ENCODE measurements at places on chromosomes 12 and 14.

DNA sequence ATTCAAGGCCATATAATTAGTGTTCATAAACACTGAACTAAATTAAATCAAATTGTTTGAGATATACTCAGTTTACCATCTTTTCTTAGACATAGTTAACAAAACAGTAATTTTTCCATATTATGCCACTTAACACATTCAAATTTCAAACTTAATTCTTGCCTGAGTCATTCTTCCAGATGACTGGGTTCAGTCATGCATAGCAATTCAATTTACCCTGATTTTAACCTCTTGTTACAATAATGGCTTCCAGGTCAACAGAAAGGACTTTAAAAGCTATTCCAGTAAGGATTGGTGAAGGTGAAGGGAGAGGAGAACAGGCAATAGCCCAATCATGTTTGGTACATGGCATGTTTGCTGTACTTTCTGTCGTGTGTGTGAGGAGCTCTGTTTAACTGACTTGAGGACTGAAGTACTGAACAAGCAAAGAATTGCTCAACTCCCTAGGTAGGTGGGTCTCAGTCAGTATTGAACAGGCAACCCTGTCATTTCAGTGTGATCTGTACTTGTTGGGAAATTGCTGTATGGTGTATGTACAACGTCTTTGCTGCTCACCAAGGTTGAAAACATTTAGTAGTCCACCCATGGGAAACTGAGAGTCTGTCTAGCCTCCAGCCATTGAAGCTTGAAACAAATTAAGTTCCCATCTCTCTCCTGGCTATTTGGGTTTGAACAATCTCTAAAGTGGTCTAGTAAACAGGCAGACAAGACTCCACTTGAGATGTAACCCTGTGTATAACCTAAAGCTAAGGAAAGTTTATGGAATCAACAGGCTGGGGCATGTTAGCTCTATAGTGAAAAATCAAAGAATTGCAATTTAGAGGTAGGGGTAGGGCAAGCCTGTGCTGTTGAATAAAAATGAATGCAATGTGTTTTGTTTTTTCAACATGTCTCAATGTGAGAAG lies 327.2 kb downstream of the BTG1 start:
- no peak for DNase-seq

GRCh38 chr14:21476523-21476924 lies 235 bp downstream of the RAB2B start:
- DNase-seq = peak; percentile 78

DNA sequence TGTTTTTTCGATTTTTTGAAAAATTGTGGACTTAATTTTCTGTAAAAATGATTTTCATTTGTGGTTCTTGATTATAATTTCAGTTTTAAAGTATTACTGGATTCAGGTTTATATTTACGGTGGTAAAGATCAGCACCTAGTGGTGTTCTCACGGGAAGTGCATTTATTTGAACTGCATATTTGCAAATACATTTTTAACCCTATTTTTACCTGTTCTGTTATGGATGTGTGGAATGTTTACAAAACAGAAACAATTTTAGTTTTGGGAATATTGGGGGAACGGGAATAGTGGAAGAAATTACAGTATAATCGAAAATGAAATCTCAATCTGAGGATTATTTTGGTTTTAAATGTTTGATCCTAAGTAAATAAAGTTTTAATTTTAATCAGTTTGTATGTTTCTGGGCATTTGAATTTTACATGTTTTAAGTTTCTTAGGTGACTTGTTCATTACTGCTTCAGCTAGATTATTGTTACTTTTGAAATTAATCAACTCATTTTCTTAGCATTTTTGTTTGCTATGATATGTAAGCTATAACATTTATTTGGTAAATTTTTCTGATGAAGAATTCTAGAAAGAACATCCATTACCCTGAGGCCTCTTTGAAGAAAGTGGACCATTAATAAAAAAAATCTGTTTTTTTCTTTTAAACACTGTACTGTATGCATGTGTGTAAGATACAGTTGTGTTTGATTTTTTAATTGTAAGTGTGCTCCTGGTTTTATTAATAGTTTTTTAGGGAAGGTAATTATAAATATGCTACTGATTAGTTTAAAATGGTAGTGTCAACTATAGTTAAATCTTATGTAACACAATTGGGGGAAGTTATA lies 942 bp downstream of the ATF7IP start:
- no peak for DNase-seq

DNA sequence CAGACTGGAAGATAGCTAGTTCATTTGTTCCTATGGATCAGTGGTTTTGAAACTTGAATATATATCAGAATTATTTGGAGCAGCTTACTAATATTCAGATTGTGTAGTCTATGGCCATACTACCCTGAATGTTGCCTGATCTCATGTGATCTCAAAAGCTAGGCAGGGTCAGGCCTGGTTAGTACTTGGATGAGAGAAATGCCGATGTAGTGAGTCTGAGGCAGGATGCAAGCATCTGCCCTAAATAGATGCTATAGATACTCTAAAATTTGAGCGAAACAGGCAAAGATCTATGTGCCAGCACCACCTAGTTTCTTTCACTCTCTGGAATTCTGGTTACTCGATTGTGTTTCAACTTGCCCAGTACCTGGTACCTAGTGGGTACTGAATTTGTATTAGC lies 40.9 kb downstream of the FRMD6 start:
- no peak for DNase-seq

GRCh38 chr14:88468406-88468805 lies 82.9 kb downstream of the SPATA7 start:
- DNase-seq = no peak

- no peak for DNase-seq
These were observed 323.1 kb downstream of the PDZRN4 start for GRCh38 chr12:41511247-41511646.

DNA sequence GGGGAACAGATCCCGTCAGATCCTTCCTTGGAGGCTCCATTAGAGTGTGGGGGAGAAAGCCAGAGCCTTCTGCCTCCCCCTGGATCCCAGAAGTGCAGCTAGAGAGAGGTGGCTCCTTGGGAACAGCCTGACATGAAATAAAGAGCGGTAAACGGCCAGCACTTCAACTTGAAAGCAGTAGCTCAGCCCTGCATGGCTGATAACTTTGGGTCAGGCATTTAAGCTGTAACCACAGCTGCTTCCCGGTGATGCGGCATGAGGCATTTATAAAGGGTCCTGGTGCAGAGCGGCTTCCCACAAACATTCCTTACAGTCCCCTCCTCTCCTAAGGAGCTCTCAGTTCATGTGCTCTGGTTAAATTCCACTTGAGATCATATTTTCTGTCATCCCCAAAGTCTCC lies 960.3 kb downstream of the VRK1 start:
- DNase-seq = no peak

DNA sequence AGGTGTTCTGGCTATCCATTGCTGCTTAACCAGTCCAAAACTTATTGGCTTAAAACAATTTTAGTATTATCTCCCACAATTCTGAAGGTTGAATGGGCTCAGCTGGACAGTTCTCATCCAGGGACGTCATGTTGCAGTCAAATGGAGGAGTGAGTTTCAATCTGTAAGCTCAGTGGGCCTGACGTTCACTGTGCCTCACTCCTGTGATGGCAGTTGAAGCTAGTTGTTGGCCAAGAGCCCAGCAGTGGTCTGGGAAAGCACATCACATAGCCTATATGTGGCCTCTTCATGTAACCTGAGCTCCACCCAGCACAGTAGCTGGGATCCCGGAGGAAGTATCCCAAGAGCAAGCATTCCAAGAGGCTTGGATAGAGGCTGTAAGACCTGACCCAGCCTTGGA lies 40.6 kb upstream of the CDKN3 start:
- no peak for DNase-seq

DNA sequence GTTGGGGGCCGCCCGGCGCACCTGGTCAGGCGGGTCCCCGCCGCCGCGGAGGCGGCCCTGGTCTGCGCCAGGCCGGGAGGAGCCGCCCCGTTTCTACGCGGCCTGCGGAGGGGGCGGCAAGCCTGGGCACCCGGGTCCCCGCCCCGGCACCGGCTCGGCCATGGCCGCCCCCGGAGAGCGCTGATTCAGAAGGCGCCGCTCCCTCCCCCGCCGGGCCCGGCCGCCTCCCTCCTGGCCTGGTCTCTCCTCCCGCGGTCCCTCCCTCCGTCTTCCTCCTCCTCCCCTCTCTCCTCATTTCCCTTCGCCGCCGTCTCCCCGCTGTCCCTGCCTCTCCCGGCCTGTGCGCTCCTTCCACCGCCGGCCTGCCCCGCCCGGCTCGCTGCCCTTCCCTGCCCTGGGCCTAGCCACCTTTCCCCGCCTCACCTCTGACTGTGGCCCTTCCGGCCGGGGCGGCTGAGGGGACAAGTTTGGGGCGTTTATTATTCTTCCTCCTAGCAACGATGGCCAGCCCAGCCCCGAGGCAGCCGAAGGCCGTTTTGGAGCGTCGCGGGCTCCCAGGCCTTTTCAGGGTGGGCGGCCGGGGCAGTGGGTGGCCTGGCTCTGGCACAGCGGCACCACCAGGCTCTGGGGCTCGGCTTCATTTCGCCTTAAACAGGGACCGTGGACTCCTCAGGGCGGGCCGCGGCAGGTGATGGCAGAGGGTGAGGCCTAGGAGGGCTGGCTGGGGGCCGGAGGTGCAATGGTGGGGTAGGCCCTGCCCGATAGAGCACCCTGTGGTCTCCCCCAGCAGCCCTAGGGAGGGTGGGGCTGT lies 768 bp downstream of the CEP170B start:
- DNase-seq = peak; percentile 41

GRCh38 chr12:74770552-74770951 lies 232.9 kb downstream of the ATXN7L3B start:
- no peak for DNase-seq

DNA sequence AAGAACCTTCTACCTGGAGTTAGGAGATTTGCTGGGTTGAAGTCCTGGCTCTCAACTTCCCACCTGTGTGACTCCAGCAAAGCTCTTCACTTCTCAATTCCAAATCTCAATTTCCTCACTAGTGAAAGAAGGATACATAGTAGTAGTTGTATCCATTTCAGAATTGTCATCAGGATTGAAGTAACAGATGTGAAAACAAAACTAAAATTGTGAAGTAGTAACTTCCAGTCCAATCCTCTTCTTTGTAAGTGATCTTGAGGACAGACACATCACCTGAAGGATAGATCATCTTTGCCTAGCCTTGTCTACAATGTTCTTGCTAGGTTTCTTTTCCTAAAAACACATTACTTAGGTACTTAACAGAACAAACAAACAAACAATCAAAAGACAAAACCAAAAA lies 1.2 kb upstream of the LRRK2 start:
- no peak for DNase-seq

DNA sequence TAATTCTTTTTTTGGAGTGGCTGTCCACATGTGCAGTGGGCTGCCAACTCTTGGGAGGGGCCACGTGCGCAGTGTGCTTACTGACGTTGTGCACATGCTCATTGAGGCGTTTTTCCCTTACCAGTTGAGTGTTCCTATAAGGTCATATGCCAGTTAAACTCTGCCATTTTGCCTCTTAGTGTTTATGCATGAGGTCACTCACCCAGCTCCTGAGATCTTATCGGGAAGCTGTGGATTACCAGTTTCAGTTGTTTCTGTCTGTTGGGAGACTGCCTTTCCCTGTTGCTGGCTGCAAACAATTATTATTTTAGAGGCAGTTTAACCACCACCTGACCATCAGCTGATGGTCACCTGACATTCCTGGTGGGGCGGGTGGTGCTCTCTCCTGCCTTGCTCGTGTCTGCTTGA lies 16.1 kb upstream of the KIF21A start:
- DNase-seq = no peak

DNA sequence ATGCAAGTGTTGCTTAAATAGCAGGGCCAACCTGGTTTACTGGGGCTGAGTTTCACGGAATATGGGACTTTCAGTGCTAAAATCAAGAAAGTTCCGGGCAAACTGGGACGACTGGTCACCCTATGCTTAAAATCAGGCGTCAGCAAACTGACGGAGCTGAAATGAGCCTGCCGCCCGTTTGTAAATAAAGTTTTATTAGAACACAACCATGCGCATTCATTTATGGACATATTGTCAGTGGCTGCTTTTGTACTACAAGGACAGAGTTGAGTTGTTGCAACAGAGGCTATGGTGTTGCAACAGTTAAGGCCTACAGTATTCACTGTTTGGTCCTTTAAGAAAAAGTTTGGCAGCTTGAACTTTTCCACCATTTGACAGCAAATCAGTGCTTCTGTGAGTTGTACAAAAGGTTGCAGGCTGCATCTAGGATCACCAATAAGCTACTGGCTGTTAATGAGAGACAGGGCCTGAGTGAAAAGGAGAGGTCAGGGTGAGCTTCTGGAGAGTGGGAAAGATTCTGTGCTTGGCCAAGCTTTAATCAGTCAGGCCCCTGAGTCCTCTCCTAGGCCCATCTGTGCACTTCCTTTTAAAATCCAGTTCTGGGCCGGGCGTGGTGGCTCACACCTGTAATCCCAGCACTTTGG lies 13.3 kb downstream of the SELPLG start:
- DNase-seq = no peak

DNA sequence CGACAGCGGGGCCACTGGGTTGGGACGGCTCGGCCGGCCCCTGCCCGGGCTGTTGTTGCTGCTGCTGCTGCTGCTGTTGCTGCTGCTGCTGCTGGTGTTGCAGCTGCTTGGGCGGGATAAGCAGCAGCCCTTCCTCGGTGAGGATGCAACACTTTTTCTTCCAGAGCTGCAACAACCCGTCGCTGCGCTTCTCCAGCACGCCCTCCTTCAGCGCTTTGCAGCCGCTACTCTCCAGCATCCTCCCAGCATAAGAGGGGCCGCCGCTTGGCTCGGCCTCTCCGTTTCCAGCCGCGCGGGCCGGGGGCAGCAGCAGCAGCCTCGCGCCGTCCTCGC lies 529 bp downstream of the PHLDA1 start:
- no peak for DNase-seq

GRCh38 chr12:118311666-118312065 lies 61.0 kb downstream of the TAOK3 start:
- DNase-seq = no peak

- DNase-seq = no peak
These were observed 127.6 kb upstream of the ARID2 start for GRCh38 chr12:45601888-45602287.

DNA sequence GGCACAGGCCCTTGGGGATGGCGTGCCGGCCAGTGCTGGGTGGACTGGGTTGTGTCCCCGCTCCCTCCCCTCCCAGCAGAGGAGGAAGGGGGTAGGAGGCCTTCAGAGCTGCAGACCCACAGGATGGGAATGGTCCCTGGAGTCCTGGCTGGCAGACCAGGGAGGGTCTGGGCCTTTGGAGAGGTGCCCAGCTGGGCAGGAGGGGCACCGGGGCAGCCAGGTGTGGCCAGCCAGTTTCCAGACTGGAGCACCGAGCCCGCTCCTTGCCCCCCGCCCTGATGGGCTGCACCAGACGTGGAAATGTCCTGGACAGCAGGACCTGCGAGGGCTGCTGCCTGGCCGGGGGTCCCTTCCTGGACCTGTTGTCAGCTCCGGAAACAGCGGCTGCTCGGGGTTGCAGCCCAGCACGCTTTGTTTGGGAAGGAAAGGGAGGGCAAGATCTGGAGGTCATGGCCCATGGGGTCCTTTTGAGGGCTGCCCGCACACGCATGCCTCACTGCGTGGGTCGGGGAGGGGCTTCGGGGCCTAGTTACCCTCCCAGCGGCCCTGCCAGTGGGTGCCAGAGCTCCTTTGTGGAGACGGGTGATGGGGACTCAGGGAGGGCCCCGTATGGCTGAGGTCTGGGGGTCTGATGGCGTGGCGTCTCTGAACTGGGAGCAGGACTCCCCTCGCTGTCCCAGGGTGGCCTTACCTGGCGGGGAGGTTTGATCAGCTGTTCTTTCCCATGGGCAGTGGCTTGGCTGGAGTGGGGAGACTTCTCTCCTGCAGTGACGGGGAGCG lies 9.1 kb downstream of the KIF26A start:
- no peak for DNase-seq
